ENCODE measurements at places on chromosomes 1 and 21.

DNA sequence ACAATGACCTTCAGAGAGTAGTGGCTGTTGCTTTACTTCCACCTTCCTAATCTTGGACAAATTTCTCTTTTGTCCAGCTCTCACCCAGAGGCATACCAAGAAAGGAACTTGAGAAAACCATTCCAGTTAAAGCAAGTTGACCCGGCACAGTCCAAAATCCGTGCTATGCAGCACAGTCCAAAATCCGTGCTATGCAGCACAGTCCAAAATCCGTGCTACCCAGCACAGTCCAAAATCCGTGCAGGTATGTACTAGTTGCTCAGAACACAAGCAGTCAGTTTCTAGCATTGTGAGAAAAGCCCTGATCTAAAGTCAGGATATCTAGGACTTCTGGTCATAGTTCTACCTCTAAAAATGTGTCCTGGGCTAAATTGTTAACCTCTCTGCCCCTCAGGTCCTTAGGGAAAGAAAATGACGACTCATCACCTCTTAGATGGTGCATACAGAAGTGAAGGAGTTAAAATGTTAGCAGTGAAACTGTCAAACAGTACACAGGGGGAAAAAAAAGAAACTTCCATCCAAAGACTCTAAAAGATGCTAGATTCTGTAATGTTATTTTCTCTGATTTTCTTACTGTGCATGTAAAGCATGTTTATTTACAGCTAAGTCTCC is 40.3 kb upstream of the ENAH start:
- no peak for DNase-seq

- DNase-seq: no peak
These were observed 12.3 kb upstream of the SDC3 start for GRCh38 chr1:30920827-30921226.

- DNase-seq: no peak
These were observed 13.4 kb upstream of the ALX3 start for GRCh38 chr1:110083866-110084226.

DNA sequence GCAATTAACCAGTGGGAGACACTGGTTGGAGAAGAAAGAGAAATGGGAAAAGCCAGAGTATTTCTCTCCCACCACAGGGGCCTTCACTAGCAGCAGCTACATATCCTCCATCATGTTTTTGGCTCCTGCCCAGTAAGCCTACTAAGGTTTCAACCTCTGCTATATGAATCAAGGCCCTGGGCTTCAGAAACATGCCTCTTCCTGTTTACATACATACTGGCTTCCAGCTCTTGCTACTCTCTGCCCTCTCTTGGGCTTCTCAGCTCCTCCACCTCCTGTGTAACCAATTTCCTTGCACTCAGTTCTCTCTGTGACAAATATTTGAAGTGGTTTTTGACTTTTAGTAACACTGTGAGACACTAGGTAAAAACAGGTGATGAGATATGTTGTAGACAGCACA is 80.8 kb downstream of the LRRC7 start:
- no peak for DNase-seq

DNA sequence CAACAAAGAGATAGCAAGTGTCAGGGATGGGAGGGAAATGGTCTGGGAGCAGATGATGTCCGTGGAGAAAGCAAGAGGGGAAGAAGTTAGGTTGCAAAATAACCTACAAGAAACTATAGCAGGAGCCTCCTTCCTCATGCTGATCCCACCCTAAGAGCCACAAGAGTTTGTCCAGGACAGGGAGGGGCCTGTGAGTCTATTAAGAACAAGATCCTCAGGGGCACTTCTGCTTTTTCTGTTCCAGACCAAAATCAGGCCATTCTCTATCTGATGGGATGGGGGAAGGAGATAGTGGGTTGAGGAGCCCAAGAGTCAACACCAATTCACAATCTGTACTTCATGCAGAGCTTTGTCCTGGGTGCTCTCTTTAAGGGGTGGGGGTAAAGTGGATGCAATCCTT is 7.7 kb upstream of the ATP1A4 start:
- DNase-seq: no peak

GRCh38 chr1:188155261-188155660 is 1326.5 kb downstream of the PLA2G4A start:
- DNase-seq: no peak
